ENCODE measurements at places on chromosomes 16 and 17.

- no peak for DNase-seq
Observed at GRCh38 chr17:81150377-81151077, 14.8 kb upstream of the PVALEF start.

- no peak for DNase-seq
Observed at GRCh38 chr17:61394630-61395408, 4.8 kb upstream of the TBX2 start.

- no peak for DNase-seq
Observed at GRCh38 chr16:2160915-2161551, 5.5 kb downstream of the TRAF7 start.

DNA sequence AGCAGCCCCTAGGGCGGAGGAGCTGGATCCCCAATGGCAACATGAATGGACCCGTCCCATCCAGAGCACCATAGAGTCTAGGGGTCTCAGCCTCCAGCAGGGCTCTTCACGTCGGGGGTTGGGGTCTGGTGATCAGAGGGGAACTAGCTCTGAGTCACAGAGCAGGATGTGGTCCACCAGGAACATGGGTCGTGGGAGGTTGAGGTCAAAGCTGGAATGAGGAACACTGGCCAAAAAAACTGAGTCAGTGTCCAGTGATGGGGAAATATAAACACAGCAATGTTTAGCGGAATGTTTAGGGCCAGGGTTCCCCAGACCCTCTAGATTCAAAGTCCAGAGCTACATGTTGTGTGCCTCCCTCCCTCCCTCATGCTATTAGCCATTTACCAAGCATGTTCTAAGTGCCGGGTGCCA lies 79.1 kb upstream of the C16orf82 start:
- no peak for DNase-seq

DNA sequence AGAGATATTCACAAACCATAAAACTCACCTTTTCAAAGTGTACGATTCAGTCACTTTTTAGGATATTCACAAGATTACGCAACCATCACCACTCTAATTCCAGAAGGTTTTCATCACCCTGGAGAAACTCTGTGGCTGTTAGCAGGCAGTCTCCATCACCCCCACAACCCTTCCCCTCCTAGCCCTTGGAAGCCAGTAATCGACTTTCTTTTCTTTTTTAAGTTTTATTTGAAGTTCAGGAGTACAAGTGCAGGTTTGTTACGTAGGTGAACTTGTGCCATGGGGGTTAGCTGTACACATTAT lies 363.5 kb downstream of the CPPED1 start:
- DNase-seq = no peak

DNA sequence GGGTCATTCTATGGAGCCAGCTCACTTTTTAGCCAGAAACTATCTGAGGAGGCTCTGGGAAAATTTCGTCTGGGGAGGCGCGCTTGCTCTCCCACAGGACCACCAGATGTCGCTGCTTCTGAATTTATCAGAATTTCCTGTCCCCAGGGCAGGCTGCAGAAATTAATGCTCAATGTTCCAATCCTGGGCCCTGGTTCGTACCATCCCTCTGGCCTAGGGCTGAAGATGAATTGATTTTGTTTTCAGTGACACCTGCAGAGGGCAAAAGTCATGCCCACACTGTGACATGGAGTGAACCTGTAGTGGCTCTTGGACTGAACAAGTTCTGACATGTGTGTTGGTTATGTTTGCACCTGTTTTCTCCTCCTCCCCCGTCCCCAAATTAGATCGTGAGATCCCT lies 482.6 kb downstream of the NPIPA7 start:
- peak; percentile 37 for DNase-seq

- DNase-seq = no peak
Observed at GRCh38 chr16:73220836-73221235, 172.9 kb upstream of the ZFHX3 start.

DNA sequence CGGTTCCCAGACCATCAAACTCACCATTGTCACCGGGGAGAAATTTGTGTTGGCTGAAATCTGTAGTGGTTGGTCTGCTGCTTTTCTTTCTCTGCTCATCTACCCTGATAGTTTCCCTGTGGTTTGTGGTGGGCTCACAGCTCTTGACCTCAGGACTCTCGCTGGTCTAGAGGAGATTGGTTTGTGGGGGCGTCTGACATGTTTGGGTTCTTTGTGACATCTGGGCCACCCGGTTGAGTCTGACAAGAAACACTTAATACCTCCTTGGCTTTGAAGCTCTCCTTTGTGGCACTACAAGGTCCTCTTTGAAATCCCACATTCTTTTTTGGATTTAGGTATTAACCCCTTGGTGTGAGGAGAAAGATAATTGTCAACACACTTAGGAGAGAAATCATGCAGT lies 662.0 kb downstream of the WWOX start:
- no peak for DNase-seq
